ENCODE measurements at places on chromosomes 1 and 21.

DNA sequence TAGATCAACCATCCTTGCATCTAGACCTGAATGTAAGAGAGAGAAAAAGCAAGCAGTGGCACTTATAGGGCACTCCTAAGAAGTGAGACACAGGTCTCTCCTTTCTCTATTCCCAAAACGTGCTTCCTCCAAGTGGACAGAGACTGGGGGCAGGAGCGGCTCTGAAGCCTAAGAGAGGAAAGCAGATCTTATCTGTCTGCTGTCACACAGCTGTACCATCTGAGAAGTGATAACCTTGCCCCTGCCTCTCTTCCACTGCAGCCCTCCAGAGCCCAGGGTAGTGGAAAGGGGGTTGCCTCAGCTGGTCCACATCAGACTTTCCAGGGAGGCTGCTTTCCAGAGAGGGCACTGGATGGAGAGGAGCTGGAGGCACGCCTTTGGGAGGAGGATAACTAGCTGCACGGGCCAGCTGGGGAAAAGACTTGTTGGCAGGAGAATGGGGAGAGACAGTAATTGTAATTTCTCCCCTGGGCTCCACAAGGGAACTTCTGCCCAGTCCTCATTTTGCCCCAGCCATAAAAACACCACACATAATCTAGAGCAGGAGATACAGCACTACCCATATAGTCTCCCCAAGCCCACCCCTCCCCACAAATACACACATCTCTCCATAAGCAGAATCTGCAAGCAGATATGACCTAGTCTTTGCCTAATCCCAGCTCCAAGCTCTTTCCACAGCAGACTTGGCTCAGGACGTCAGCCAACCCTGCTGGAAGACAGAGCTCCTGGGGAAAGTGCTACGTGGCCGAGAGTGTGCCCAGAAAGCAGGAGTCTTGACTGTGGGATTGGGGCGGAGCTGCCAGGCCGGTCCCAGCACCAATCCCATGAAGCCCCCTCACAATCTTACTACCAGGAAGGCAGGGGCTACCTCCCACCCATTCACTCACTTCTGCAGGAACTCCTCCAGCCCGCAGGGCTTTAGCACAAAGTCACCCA lies 31.2 kb downstream of the PIK3C2B start:
- peak; percentile 86 for DNase-seq

DNA sequence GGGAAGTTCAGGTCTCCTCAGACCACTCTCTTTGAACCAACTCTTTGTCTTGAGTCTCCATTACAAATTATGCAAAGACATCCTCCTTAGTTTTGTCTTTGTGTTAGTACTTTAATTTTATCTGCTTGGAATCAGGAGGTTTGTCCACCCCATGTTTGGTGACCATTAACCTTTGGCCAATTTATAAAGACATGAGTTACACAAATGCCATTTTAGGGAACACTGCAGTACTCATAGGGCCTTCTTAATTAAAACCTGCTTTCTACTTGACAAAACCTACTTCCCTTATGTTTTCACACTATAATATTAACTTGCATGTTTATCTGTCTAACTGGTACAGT lies 7.9 kb upstream of the CDC73 start:
- DNase-seq = no peak

- no peak for DNase-seq
These were observed 530.8 kb upstream of the BEND5 start for GRCh38 chr1:49307457-49307856.

GRCh38 chr1:222769971-222770620 lies 33.1 kb downstream of the FAM177B start:
- DNase-seq = no peak

GRCh38 chr1:158564608-158565007 lies 5.8 kb downstream of the OR6P1 start:
- no peak for DNase-seq

DNA sequence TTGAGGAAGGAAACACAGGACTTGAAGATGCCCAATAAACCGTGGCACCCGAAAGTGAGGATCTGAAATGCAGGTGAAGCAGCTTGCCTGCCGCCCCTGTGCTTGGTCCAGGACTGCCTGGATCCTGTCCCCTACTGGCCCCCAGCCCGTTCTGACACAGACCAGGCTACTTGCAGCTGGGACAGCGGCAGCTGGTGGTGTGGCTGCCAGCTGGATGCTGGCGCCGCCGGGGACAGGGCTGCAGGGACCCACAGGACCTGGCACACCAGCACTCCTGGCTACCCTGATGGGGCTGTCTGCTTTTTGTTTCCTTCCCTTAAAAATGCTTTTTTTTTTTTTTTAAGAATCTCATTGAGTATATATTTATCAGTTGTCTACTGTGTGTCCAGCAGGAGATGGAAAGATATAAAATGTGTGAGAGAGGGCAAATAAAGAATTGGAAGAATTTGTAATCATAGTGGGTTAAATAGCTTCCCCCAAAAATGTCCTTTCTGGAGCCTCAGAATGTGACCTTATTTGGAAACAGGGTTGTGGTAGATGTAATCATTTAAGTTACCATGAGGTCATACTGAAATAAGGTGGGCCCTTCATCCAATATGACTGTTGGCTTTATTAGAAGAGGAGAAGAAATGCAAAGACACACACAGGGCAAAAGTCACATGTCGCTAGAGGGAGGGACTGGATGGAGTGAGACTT lies 165.6 kb downstream of the DSCAM start:
- DNase-seq = peak; percentile 52

DNA sequence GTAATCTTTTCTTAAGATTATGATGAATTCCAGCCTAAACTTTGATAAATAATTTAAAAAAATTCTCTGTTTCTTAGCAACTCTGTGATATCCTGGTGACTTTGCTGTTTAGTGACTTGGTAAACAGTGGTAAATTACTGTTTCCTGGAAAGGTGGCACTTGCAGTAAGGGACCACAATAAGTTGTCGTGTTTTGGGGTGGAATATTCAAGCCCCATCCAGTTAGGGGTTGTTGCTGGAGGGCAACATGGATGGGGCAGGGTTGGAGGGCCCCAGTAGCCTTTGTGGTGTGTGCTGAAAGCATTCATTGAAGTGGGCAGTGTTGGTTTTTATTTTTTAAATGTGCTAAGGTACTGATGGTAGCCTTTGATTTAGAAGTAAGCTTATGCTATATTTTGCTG lies 30.3 kb downstream of the PRDM2 start:
- DNase-seq = no peak

GRCh38 chr1:203153051-203153988 lies 22.3 kb downstream of the MYBPH start:
- DNase-seq = no peak

DNA sequence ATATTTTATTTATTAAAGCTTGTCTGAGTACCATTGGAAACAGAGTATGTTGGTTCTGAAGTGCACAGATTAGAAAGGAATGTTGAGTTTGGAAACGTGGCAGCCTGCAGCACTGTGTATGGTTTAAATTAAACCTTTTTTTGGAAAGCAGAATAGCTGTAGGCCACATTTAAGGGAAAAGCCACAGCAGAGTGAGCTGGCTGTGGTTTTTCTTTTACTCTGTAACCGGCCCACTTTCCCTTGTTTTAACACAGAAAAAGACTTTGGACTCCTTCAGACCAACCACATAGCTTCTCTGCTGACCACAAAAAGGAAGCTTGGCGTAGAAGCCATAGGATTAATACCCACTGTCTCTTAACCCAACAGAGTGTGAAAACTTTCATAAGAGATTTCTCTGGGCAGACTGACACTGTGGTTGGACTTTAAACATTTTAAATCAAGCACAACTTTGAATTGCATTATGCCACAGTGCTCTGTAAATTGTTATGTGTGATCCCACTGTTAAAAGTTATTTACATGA lies 75.2 kb downstream of the NFIA start:
- peak; percentile 76 for DNase-seq

- no peak for DNase-seq
These were observed 732.4 kb downstream of the MATN1 start for GRCh38 chr1:29991025-29991424.

DNA sequence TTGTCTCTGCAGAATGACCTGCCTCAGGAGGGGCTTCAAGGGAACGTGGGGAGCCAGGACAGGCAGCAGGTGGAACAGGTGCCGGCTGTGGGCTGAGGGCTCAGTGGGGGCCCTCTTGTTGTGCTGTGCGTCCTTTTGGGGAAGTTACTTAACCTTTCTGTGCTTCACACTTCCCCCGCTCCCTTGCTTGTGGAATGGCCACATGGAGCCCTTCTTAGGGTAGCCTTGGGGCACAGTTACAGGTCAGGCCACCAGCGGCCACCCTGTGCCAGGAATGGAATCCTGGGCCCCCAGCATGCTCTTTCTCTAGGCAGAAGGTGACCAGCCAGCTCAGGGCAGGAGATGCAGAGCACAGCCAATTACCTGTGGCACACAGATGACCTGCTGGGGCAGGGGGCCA lies 2.6 kb downstream of the IKBKE start:
- no peak for DNase-seq

DNA sequence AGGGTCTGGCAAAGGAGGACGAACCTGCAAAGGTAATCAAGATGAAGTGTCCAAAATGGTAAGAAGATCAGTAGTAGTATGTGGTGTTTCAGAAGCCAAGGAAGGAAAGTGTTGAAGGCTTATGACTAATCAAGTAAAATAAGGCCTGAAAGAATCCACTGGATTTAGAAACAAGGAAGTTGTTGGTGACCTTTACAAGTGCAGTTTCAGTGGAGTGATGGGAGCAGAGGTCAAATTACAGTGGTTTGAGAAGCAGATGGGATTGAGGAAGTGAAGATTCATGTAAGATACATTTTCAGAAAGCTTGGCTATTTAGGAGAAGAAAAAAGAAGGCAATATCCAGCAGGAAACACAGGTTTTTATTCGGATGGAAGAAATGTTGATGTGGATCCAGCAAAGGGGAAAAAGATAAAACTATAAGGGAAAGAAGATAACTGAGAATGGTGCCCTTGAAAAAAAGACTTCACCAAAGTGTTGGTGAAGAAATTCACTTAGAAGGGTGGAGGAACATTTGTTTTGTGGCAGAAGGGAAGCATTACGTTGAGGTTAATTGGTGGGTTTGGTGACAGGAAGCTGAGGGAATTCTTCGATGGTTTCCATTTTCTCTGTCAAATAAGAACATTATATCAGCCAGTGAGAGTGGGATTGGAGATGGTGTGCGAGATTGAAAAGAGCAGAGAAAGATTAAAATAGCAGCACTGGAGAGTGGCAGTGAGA lies 2.1 kb downstream of the ARMH1 start:
- DNase-seq = no peak

GRCh38 chr1:162899422-162900146 lies 38.6 kb upstream of the CCDC190 start:
- peak; percentile 30 for DNase-seq

DNA sequence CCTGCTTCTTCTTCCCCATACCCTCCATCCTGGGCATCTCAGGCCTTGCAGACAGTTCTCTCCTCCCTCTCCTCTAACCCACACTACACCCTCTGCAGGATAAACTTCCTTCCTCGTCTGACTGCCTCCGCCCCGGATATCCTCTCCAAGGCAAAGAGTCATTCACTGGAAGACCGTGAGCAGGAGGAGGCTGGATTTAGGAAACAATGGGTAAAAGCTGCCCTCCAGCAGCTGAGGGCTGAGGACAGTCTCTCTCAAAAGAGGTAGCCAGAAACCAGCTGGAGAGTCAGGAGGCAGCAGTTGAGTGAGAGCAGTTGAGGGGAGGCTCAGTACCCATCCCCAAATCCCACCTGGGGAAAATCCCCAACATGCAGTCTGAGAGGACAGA lies 1.4 kb downstream of the CSRP1 start:
- no peak for DNase-seq

- DNase-seq = no peak
These were observed 86.2 kb upstream of the IRF2BP2 start for GRCh38 chr1:234696148-234696576.

- DNase-seq = peak; percentile 89
These were observed 38.4 kb downstream of the TAS1R2 start for GRCh38 chr1:18820791-18821641.

DNA sequence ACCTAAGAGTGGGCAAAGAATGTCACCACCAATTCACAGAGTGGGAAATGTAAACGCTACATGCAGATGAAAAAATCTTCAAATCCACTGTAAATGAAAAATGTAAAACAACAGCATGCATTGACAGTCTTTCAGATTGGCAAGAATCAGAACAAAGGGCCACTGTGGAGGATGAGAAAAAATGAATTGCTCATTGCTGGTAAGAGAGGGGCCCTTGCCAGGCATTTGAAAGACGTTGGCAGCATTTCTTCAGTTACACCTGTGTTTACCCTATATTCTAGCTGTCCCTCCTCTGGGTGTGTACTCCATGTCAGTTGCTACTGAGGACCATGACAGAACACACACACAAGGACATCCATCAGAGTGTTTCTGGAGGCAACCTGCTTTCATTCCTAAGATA lies 25.8 kb upstream of the AADACL3 start:
- no peak for DNase-seq

DNA sequence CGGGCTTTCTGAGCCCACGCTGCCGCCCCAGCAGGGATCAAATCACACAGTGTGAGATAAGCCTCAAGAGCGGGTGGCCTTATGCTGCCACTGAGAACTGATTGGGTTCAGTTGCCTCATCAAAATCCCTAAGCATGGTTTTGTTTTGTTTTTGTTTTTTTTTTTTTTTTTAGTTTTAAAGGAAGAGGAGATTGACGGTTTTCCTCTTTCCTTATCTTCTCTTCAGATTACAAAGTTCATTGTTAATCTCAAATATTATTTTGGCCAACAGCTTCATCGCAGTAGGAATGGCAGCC lies 651 bp downstream of the COA6 start:
- no peak for DNase-seq

DNA sequence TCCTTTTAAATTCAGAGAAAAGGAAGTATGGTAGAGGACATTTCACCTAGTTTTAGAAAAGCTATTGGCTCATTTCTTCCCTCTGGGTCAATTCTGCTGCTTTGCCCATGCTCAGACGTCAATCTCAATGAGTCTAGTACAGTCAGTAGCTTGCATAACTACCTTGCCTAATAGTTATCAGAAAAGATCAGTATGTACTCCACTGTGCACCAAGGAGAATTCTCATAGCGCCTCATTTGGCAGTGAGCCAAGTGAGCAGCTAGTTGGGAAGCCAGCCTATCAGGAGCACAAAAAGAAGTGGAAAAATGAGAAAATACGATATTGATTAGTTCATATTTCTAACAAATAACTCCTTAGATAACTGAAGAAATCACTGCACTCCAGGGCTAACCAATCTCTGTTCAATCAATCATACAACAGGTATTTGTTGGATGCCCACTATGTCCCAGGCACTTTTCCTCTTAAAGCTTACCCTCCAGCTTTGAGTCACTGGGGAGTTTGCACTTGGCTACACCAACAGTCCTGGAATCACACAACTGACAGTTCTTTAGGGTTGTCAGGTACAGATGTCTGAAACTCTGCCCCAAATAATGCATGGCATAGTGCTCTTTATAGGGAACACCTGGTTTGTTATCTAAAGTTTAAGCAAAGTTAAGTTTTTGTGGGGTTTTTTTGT lies 50.2 kb downstream of the PRDX6 start:
- no peak for DNase-seq

- DNase-seq = no peak
These were observed 28.1 kb upstream of the RGS5 start for GRCh38 chr1:163230827-163231226.
